Large intestine (tissue), 12 donors: ENCODE measurements at places on chromosomes 1 and 21.

DNA sequence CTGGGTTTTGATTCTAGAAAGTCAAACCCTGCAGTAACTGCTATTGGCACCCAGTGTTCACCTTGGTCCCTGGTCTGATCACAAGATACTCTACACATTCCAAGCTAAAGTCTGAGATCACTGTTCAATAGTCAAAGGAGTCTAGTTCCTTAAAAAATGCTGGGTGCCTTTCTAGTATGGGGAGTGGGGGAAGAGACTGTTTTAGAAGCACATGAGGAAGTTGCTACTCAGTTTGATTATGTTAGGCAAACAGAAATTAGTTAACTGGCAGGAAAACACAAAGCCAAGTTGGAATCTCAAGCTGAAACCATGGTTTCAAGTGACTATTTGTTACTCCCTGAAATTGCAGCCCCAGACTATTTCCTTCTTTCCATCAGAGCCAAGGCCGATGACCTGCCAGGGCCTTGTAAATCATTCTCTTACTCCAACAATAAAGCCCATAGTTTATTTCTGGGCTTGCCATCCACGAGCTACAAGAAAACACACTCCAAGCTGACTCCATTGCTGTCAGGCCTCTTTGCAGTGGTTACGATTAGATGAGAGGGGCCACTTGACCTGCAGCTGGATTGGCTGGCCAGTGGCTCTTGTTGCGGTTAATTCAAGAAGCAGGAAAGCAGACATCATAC, 21.1 kb upstream of the VTCN1 start:
- DNase-seq, result peak; percentile 43

DNA sequence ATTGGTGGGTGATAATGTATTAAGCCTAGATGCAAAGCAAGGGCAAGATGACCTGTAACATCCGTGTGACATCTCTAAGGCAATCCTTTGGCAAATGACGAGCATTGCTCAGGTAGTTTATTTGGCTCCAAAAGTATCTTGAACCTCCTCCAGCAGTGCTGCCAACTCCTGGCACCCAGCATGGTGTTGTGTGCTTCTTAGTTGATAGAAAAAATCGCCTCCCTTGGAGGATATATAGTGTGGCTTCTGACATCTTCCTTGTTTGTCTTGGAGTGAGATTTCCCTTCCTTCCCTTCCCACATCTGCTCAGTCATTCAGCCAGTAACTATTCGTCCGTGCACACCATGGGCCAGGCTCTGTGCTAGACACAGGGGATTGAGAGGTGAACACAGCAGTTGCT, 121.8 kb downstream of the TOMM20 start:
- no peak for DNase-seq

GRCh38 chr21:42745511-42746239, 92.3 kb downstream of the PDE9A start:
- DNase-seq, result no peak

GRCh38 chr1:55073187-55073916, 34.0 kb downstream of the PCSK9 start:
- no peak for DNase-seq

DNA sequence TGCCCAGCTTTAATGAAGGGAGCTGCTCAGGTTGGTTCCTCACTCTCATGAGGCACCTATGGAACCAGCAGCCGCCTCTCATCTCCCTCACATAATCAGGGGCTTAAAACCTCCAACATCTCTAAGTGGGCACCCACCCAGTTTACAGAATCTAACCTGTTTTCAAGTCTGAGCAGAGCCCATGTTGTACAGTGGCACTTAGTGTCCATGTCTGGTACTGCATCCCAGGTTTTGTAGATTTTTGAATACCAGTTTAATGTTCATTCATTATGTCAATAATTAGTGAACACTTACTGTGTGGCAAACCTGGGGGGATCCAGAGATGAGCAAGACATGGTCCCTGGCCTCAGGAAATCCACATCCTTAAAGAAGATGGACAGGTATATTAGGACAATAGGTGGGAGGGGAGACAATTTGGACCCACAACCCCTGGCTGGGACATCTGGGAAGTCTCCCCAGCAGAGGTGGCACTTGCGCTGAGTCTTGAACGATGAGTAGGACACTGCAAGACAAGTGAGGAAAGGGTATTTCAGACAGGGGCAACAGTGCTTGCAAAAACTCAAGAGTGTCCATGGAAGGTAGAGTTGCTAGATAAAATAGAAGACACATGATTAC, 83.3 kb downstream of the LACTBL1 start:
- peak; percentile 13 for DNase-seq

- no peak for DNase-seq
Observed at GRCh38 chr1:61089338-61089737, 7.0 kb downstream of the NFIA start.

DNA sequence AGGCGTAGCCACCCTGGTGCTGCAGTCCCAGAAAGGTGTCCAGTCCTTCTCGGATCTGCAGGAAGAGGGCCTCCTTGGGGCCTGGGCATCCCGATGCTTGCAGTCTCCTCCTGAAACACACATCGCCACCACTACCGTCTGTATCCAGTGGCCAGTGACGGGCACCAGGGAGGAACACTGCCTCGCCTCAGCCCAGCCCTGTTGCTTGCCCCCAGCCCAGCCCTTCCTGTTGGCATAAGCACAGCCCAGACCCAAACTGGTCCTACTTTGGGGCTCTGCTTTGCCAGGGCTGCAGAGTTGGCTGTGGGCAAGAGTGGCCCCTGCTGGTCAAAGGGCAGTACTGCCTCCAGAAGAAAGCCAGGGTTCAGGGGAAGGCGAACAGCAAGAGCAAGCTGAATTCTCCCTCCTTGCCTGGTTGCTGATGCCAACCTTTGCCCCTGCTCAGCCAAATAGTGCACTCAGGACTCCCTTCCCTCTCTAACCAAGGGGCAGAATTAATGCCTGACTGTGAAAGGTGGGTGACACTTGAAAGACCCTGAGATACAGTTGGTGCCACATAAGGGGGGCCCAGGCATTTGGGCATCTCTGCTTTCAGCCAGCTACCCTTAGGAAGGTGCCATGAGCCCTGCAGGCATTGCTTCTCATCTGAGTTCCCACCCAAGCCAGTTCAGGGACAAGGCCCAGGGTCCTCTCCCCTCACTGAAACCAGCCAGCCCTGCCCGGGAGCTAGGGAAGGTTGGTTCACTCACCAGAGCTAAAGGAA, 11.1 kb upstream of the ARHGEF2 start:
- DNase-seq, result peak; percentile 54

GRCh38 chr1:15188678-15189077, 35.1 kb downstream of the TMEM51 start:
- peak; percentile 59 for DNase-seq

DNA sequence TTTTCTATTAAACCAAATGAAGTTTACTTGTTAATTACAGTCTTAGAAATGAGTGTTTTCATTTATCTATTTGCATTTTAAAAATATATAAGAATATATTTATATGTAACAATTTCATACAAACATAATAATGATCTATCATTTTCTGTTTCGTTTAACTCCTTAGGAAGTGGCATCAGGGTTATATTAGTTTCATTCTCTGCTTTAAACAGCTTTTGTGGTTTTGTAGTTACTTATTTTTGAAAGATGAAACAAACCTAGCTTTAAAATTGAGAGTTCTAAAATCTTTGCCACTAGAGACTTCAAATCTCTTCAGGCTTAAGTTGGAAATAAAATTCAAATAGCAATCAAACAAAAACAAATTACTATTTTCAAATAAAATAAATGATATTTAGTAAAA, 2110.6 kb downstream of the MRPL39 start:
- no peak for DNase-seq
